Endothelial cell (in vitro differentiated cells): ENCODE measurements at places on chromosomes 6 and 20.
A peak's percentile ranks its signal among the peaks of the same experiment; 100 is the strongest.

GRCh38 chr20:55760586-55760985, 244.7 kb downstream of the CBLN4 start:
- no peak for DNase-seq

- no peak for DNase-seq
Measured at GRCh38 chr20:42588847-42589246, 600.9 kb downstream of the PTPRT start.

DNA sequence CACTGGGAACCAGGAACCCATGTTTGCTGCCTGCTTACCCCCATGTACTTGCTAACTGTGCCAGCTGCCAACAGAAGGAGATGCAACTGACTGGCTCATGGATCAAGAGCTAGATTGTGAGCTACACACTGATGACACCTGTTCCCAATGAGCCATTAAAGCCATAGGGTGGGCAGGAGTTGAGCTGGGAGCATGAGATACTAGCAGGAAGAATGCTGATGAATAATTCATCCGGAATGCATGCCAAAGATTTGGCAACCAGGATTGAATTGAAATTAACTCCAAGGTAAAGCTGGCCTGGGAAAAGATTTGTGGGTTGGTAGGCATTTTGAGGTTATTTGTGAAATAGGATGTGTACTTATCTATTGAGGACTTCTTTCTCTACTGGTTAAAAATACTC, 631.1 kb downstream of the KIF16B start:
- no peak for DNase-seq

DNA sequence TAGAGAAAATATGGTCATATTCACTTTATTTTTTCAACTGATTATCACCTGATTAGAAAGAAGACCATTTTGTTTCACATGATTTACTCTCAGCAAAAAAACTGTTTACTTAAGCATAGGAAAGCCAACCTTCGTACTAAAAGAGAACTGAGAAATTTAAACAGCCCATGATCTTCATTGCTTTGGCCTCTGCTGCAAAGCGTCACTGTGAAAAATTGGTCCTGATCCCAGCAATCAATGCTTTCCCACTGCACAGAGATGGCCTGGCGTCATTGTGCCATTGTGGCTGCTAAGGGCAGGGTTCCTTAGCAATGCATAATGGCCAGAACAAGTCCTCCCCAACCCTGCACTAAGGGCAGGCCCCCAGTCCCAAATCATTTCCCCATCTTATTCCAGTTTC, 19.9 kb upstream of the THEMIS start:
- no peak for DNase-seq

DNA sequence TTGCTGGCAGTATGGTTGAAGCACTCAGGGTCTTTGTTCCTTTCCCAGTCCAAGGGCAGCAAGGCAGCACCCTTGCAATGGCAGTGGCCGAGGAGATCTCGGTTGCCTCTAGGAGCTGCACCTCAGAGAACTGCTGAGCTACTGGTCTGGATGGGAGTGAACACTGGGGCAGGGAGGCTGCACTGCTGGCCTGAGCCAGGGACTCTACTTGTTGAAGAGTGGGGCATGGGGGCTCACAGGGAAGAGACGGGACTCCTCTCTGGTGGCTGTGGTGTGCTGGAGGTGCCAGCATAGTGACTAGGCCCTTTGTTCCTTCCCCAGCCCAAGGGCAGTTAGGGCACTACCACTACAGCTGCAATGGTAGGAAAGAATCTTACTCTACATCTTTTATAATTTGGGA, 203.0 kb downstream of the ZDHHC14 start:
- DNase-seq: no peak

- DNase-seq: no peak
Measured at GRCh38 chr20:31605902-31606803, 1.1 kb downstream of the ID1 start.

GRCh38 chr20:49247792-49248191, 28.6 kb downstream of the DDX27 start:
- peak; percentile 36 for DNase-seq

GRCh38 chr6:107931894-107932293, 26.1 kb downstream of the SEC63 start:
- no peak for DNase-seq

DNA sequence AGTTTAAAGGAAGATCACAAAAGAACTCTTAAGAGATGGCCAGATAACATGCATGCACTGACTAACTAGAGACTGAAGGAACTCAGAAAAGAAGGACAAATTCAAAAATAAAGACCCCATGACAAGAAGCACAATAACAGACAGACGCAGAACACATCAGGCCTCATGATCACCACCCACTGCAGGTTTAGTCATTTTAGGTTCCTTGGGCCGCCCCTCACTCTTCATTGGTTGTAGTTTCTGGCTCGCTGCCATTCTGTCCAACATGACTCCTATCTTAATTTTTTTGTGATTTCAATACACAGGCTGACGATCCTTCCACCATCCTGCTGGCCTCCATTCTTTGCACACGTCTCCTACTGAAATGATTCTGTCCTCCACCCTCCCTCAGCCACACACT, 21.6 kb downstream of the STX7 start:
- no peak for DNase-seq

GRCh38 chr20:17189976-17190695, 36.7 kb upstream of the PCSK2 start:
- no peak for DNase-seq

DNA sequence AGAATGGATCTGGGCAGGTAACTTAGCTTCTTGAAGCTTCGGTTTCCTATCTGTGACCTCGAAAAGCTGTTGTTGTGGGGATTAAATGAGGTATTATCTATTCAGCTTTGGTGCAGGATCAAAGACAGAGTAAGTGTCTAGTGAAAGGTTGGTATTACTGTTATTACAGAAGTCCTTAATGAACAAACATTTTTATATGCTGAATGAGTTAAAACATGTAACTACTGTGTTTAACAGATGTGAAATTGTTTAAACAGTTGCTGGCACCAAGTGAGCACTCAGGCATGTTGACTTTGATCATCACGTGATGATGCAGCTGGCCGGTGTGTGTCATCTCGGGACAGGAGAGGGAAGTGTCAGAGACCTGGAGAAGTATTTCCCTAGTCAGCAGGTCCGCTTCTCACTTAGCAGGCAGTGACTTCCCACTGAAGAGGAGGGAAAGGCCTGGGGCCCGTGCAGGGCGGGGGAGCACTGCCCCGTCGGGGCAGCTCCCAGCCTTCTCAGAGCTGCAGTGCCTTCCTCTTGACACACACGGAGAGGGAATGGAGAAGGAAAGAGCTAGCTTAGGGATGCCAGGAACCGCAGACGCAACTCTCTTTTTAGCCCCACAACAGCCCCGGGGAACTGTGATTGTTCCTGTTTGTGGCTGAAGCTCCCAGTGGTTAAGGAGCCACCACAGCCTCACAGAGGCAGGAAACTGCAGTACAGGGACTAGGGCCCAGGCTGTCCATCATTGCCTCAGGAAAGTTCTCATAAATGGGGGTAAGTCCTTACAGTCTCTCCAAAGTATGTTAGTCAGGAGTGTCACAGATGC, 18.0 kb downstream of the TUBB2A start:
- peak; percentile 25 for DNase-seq

- peak; percentile 11 for DNase-seq
Measured at GRCh38 chr6:3013486-3013885, 13.8 kb downstream of the NQO2 start.

- DNase-seq: no peak
Measured at GRCh38 chr6:2853769-2854395, 12.2 kb upstream of the SERPINB1 start.

DNA sequence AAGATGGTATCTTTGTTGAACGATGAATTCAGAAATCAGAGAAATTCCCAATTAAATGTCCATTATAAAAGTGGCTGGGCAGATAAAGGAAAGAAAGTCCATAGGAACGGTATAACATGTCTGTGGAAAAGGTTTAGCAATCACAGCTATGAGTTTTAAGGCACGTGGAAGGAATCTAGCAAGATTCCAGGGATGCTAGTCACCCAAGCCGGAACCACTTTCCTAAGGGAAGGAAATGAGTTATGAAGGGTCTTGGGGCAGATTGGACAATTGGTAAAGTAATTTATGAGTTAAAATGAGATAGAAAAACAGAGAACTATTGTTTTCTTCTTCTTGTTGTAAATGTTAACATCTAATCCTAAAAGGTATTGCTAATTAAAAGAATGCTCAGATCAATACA, 384.8 kb downstream of the ADGRB3 start:
- DNase-seq: no peak

GRCh38 chr6:13299403-13299821, 28.9 kb downstream of the TBC1D7 start:
- DNase-seq: no peak

- no peak for DNase-seq
Measured at GRCh38 chr6:134114918-134115714, 62.7 kb upstream of the SLC2A12 start.

DNA sequence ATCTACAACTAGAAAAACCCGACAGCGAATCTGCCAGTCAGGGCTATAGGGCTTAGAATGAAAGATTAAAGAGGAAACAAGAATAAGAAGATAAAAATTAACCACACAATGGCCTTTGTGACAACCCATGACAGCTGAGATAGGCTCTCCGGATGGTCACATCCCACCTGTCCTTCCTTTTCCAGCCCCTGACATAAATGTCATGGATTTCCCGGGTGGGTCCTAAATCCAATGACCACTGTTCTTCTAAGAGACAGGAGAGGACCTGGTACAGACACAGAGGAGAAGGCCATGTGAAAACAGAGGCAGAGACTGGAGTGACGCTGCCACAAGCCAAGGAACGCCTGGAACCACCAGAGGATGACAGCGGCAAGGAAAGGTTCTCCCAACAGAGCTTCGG, 41.8 kb downstream of the ATXN1 start:
- DNase-seq: no peak

- no peak for DNase-seq
Measured at GRCh38 chr6:26502165-26502564, 2.1 kb downstream of the BTN1A1 start.

DNA sequence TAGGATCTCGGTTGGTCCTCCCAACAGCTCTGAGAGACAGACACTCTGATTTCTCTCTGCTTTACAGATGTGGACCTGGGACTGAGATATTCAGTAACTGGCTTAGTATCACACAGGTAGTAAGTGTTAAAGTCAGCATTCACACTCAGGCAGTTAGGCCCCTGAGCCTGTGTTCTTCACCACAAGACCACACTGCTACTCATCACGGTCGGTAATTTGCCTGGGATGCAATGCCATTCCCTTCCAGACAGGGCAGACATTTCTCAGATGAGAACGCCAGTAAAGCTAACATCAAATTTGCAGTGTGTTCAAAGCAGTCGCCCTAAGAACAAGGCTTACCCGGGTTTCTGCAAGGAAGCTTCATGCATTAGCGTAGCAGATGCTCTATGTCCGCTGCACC, 39.8 kb upstream of the HIVEP1 start:
- no peak for DNase-seq

- DNase-seq: no peak
Measured at GRCh38 chr6:52675372-52675771, 4.5 kb downstream of the TMEM14A start.

GRCh38 chr6:80872951-80873308, 766.5 kb downstream of the BCKDHB start:
- no peak for DNase-seq

DNA sequence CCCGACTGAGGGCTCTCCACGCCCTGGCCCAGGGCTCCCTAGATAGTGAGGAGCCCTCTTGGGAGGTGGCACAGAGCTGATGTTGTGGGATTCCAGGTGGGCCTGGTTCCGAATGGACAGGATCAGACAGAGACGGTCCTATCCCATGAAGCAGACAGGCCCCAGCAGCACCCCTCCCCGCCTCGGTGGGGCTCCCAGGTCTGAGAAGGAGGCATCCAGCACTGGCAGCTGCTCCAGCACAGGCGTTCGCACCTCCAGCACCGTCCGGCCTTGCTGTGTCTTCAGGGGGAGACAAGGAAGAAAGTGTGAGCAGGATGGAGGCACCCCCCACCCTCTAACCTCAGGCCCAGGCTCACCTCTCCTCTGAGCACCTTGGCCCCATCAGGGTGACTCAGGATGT, 28.7 kb downstream of the COL11A2 start:
- no peak for DNase-seq

GRCh38 chr20:34240693-34241615, at the start of gene ASIP:
Gene ASIP (plus strand): TSS chr20:34241423. CDS start chr20:34260375, 18,952 bp downstream.
- no peak for DNase-seq

GRCh38 chr6:163180874-163181541, 233.5 kb upstream of the QKI start:
- peak; percentile 69 for DNase-seq

GRCh38 chr6:141552463-141552862, 580.3 kb upstream of the GJE1 start:
- no peak for DNase-seq

DNA sequence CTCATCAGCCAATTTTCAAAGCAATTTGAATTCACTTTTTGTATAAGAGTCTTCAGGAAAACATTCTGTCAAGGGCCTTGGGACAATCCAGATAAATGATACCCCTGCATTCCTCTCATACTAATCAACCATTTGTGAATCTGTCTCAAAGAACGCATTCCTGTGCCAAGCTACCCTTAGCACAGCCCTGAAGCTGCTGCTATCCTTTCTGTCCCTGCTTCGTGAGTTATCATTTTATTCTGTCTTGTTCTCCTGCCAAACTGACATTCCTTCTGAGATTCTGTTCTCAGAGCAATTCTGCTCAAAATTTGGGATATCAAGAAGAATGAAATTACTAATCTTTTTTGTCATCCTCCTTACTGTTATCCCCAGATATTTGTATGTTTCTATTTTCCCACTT, 213.9 kb upstream of the STXBP5 start:
- no peak for DNase-seq

- no peak for DNase-seq
Measured at GRCh38 chr6:24274441-24275083, 83.3 kb downstream of the DCDC2 start.

GRCh38 chr6:25010902-25011625, 75.3 kb upstream of the RIPOR2 start:
- no peak for DNase-seq

DNA sequence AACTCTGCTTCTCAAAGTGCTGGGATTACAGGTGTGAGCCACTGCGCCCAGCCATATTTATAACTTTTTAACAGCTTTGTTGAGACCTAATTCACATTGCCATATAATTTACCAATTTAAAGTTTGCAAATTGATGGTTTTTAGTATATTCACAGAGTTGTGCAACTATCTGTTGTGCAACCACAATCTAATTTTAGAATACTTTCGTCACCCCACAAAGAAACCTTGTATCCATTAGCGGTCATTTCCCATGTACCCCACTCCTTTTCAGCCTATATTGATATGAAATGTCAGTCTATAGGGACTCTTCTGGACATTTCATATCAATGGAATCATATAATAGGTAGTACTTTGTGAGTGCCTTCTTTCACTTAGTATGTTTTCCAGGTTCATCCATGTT, 55.8 kb downstream of the FOXO3 start:
- no peak for DNase-seq
